ENCODE measurements at places on chromosomes 6 and 20.

- no peak for DNase-seq
These were observed 218.2 kb downstream of the BMP7 start for GRCh38 chr20:57048027-57048869.

- DNase-seq: no peak
These were observed 312 bp downstream of the TXNDC5 start for GRCh38 chr6:7910298-7910653.

GRCh38 chr6:170283212-170284081 is 7.4 kb downstream of the DLL1 start:
- no peak for DNase-seq

GRCh38 chr6:166021429-166021828 is 146.2 kb downstream of the TBXT start:
- no peak for DNase-seq

DNA sequence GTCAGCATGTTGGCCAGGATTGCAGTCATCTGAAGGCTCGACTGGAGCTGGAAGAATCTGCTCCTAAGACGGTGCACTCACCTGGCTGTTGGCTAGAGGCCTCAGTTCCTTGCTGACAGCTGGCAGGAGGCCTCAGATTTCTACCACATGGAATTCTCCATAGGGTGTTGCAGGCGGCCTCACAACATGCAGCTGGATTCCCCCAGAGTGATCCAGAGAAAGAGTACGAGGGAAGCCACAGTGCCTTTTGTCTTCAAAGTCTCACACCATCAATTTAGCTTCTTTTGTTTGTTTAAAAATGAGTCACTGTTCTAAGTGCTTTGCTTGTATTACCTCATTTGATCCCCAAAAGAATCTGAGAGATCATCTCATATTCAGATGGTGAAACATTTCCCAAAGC is 65.5 kb upstream of the FYN start:
- DNase-seq: no peak

DNA sequence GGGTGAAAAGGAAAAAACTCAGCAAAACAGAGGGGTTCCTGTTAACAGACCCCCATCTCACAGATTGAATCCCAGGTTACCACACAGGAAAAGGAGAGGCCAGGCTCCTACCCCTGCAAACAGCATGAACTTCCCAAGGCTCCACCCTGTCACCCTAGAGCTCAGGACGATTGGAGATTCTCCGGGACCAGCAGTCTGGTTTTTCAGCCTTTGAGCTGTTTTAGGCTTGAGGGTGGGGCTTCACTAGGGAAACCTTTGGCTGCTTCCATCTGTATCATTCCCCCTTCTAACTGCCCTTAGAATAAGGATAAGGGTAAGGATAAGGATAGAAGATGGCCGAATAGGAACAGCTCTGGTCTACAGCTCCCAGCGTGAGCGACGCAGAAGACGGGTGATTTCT is 16.0 kb downstream of the C6orf58 start:
- DNase-seq: no peak

GRCh38 chr20:59828125-59829053 is 105.0 kb downstream of the SYCP2 start:
- DNase-seq: no peak

- DNase-seq: no peak
These were observed 988 bp downstream of the ECHDC1 start for GRCh38 chr6:127342296-127342945.

- DNase-seq: no peak
These were observed 91.4 kb upstream of the AFDN start for GRCh38 chr6:167735084-167735950.

DNA sequence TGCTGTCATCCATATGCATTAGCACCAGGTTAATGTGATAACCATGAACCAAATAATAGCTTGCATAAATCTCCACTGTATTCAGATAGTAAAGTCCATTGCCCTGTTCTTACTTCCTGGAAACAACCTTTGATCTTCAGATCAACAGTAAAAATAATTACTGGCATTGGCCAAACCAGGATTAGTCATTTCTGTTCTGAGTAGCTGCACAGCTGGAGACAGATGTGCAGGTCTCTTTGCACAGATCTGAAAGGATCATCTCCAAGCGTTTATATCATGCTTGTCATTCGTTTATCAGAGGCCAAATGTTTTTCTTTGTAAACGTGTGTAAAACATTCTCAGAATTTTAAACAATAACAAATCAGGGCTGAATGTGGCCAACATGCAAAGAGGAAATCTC is 134.4 kb upstream of the HMGCLL1 start:
- DNase-seq: no peak

DNA sequence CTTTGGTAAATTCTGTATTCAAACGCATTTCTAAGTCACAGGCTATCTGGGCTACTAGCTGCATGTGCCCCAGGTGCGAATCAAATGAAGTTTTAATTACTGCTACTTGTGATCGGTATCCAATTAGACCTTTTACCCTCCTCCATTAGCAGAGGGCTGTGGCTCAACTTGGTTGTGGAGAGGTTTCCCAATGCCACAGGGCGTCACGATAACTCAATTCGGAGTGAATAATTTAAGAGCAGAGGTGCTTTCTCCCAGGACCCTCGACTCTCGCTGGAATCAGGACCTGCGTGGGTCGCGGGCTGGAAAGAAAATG is 640 bp downstream of the SAYSD1 start:
- DNase-seq: no peak

DNA sequence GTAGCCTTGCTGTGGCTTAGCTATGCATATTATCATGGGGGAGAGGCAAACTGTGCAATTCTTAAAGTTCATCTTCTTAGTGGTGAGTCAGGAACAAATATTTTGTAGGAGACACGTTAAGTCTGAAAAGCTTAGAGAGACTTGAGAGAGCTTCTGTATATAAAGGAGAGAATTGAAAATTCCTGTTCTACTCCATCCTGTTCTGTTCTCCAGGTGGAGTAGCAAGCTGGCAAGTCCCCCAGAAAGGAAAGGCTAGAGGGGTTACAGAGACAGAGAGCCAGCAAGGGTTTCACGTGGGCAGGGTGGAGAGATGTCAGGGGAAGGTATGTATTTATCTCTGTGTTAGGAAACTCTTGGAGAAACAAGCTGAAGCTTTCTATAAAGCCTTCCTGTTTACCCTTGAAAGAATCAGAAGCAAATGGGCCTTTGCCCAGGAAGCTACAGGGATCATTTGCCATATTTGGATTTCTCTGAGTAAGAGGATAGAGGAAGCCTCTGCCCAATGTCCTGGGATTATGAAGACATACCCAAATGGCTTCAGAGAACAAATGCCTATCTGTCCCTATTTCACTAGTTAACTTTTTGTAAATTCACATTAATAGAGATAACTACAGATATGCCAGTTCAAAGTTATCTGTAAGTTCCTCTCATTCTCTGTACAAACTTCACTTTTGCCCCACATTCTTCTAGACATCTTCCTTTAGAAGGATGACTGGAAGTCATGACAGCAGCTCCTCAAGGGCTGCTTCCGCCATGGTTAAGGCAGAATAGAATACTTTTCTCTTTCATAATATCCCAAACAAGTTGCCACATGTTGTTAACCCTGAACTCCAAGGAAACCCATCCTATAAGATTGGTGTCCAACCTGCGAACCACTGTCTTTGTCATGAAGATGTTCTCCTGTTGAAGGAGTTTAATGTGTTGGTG is 126.7 kb upstream of the NEDD9 start:
- no peak for DNase-seq

- DNase-seq: no peak
These were observed 34.3 kb downstream of the HLA-DMB start for GRCh38 chr6:32906539-32906938.

DNA sequence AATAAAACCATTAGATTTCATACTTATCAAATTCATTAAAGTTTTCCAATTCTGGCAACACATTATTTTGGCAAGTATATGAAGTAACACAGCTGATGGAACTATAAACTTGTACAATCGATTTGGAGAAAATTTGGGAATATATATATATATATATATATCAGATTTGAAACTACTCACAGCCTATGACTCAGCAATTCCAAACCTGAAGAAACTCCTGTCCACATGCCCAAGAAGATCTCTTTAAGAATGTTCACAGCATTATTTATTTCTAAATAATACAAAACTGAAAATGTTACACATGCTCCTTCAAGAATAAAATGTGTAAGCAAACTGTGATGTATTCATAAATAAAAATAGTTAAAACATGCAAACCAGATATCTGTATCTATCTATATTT is 270.1 kb downstream of the TFAP2A start:
- DNase-seq: no peak

DNA sequence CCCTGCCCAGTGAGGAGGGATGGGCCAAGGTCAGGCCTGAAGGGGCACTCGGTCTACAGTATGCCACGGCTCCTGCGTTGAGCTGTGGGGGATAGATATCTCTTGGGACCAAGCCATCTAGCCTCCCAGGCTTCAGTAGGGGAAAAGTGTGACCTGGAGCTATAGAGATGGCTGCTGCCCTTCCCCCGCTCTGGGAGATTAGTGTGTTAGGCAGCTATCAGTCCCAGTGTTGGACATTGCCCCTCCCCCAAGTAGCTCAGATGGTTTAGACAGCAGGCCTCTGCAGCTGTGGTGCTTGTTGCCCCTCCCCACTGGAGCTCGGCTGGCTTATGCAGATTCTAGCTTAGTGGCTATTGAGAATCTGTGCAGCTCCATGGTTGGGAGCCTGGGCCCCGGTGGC is 56.8 kb downstream of the KHDRBS2 start:
- no peak for DNase-seq

DNA sequence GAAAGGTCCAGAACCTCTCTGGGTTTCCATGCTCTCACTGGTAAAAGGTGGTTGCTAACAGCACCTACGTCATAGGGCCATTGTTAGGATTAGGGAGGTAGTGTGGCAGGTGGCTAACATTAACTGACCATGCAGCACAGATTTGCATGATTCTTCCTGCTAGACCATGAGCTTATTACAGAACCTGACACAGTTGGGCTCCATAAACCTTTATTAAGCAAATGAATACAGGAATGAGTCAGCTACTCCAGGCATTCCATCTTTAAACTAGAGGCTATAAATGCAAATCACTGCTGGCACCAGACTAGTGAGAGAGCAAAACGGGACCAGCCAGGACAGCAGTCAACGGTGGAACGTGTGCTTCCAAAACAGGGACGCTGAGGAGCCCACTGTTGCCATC is 440.1 kb downstream of the PTPRT start:
- DNase-seq: no peak

DNA sequence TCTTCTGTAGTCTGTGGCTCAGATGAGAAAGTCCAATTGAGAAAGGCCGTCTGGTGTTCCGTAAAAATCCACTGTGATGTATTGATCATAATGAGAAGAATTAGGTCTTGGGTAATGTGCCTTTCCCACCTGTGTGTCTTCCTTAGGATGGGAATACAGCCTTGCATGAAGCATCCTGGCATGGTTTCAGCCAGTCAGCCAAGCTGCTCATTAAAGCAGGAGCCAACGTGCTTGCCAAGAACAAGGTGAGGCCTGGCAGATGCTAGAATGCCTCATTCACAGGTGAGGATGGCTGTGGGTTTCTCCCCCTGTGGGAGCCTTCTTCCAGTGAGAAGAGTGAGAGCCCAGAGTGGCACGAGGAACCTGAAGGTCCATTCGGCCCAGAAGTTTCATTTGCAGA is 32.7 kb downstream of the LYRM2 start:
- DNase-seq: no peak

- DNase-seq: no peak
These were observed 97.7 kb downstream of the LY86 start for GRCh38 chr6:6686176-6686575.

- DNase-seq: no peak
These were observed 92.7 kb downstream of the EYA4 start for GRCh38 chr6:133333852-133334251.

GRCh38 chr6:168844821-168845609 is 404.0 kb downstream of the SMOC2 start:
- DNase-seq: no peak

GRCh38 chr6:12001004-12001705 is 11.0 kb upstream of the HIVEP1 start:
- no peak for DNase-seq

DNA sequence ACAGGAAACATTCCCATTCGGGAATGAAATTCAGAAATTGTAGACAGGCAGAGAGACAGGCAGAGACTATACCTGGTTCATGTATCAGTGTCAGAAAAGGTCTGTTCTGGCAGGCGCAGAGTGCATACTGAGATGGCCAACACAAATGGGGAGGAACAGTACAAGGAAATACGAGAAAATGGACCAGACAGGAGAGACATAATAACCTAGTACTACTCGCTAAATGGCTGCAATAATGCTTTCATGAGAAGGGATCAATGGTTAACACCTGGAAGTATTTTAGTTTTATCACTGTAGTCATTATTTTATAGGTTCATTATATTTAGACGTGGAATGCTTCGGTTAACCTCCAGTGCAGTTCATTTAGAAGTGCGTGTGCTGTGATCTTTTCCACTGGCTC is 58.9 kb downstream of the CD83 start:
- DNase-seq: no peak

DNA sequence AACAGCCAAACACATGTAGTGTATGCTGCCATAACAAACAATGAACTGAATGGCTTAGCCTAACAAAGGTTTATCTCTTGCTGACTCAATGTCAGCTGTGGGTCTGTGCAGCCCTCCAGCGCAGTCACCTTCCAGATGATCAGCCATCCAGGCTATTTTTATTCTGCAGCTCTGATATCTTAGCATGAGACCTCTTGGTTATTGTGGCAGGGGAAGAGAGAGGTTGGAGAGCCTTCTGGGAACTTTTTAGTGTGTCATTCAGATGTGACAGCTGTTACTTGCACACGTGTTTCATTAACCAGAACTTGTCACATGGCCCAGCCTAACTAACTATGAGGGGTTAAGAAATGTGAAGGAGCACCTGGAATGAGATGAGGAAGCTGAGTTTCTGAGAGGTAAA is 202.5 kb downstream of the DHX35 start:
- DNase-seq: no peak

DNA sequence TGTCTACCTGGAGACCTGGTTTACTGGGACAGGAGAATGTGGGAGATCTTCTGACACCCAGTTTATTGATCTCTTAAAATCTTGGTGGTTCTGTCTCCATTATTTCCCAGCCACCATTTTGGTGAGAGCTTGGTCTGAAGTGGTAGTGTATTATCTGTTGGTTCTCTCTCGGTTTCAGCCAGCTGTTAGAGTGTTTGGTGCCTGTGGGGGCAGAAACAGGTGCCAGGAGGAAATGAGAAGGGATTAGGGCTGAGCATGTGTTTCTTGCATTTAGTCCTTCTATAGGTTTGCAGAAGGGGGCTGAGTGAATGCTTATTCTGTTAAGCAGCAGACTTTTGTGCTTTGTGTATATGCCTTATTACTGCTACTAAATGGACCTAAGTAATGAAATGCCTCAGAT is 9.6 kb downstream of the JARID2 start:
- DNase-seq: no peak

DNA sequence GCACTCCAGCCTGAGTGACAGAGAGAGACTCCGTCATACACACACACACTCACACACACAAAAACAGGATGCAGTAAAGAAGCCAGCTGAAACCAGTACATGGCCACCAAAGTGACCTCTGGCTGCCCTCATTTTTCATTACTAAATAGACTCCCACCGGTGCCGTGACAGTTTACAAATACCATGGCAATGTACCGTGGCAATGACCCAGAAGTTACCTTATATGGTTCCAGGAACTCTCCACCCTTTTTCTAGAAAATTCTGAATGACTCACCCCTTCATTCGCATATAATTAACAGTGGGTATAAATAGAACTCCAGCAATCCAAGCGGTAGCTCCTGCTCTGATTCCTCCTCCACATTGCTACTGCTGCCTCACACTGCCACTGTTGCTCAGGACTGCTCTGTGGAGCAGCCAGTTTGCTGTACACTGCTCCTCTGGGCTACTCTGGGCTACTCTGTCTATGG is 57.7 kb downstream of the SNX5 start:
- no peak for DNase-seq

- no peak for DNase-seq
These were observed 54.2 kb upstream of the MLN start for GRCh38 chr6:33857932-33858475.

Data from tibial artery (tissue), 4 donors.